ENCODE measurements at places on chromosomes 12 and 14.

GRCh38 chr12:58920102-58920960, at the start of gene LRIG3:
LRIG3 (minus strand) TSS chr12:58920504; CDS start chr12:58920235, 269 bp downstream.
- no peak for DNase-seq

GRCh38 chr12:49687941-49688340, 19.3 kb downstream of the FMNL3 start:
- no peak for DNase-seq

DNA sequence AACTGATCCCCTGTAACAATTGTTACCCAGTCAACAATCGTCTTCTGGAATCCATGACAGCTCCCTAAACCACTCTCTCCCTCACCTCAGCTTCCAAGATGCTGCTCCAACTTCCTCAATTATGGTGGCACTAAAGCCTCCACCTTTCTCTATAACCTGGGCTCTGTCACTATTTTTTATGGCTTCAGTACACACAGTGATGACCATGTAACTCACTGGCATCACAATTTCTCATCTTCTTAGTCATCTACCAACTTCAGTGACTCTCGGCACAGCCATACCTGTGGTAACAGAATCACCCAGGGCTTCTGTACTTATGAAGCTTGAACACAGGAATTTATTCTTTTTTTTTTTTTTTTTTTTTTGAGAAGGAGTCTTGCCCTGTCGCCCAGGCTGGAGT, 32.0 kb upstream of the NPAS3 start:
- no peak for DNase-seq

- no peak for DNase-seq
Measured at GRCh38 chr12:63150713-63151622, at the start of gene AVPR1A. AVPR1A (minus strand) TSS chr12:63151201; CDS start chr12:63150836, 365 bp downstream.

DNA sequence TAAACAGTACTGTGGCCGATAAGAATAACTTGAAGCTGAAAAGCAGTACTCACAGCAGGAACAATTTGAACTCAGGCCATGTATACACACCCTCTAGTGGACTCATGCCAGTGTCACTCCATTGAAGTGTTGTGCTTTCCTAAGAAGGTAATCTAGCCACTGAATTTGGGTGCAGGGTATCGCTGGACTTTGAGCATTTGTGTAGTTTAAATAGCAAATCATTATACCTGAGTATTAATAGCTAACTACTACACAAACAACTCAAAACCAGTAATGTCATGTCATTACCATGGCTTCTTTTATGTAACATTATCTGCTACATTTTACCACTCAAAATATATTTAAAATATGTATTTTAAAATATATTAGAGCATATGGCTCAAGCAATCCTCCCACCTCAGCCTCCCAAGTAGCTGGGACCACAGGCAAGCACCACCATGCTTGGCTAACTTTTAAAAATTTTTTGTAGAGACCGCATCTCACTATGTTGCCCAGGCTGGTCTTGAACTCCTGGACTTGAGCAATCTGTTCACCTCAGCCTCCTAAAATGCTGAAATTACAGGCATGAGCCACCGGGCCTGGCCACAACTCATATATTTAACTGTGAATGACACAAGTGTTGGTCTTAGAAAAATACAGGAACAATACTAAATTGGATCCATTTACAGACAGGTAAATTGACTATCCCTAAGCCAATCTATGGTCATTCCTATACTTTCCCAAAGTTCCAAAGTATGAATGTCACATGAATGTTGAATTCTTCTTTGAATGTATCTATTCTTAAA, 25.6 kb upstream of the ARID4A start:
- DNase-seq: no peak

- no peak for DNase-seq
Measured at GRCh38 chr14:35366056-35366451, 38.5 kb downstream of the NFKBIA start.

DNA sequence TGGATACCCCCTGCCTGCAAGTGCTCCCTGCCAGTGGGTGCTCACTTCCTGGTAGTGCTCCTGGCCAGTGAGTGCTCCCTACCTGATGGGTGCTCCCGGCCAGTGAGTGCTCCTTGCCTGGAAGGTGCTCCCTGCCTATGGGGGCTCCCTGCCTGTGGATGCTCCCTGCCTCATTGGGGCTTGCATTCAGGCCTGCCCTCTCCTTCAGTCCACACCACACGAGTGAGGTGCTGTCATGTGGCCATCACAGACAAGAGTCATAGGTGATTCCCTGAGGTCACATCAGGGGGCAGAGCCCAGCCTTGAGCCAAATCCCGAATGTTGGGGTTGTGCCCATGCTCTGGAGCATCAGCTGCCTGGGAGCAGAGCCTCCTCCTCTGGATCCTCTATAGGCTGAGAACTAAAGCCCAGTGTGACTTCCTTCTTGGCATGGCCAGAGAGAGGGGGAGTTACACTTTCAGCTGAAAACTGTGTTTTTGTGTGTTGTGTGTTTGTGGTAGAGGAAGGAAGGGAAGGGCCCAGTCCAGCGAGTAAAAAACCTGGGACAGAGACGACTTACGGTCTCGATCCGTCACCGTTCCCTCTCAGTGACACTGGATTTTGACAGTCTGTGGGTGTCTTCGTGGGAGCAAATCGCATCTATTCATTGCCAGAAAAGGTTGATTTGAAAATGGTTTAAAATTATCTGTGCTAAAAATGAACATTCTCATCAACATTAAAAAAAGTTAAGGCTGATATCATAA, 136.0 kb downstream of the ADGRD1 start:
- DNase-seq: no peak

GRCh38 chr14:73607241-73607640, 5.1 kb upstream of the ACOT6 start:
- no peak for DNase-seq

All from CD4-positive, alpha-beta T cell treated with Interleukin-6 for 4 hours (primary cell).